ENCODE measurements at places on chromosomes 4 and X.

- DNase-seq: no peak
Measured at GRCh38 chrX:69144838-69145680, 20.2 kb downstream of the PJA1 start.

GRCh38 chr4:1126506-1126905 is 13.1 kb upstream of the RNF212 start:
- no peak for DNase-seq

- no peak for DNase-seq
Measured at GRCh38 chrX:57516491-57516890, 75.3 kb upstream of the ZXDB start.

DNA sequence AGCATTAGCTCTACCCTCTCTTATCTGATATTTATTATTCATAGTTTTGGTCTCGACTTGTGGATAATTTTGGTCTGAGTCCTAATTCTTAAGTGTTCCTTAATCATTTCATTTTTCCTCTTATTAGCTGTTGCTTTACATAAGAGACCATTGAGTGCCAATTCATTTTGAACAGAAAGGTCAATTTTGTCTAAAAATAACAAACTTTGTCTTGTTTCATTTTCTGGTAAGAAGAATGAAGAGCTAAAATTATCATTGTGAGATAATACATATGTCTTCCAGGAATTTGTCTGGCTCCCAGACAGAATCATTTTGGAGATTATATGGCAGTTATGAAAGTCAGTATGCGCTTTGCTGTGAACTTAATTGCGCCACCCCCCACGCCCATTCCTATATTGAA is 1471.8 kb downstream of the PCDH7 start:
- DNase-seq: no peak

DNA sequence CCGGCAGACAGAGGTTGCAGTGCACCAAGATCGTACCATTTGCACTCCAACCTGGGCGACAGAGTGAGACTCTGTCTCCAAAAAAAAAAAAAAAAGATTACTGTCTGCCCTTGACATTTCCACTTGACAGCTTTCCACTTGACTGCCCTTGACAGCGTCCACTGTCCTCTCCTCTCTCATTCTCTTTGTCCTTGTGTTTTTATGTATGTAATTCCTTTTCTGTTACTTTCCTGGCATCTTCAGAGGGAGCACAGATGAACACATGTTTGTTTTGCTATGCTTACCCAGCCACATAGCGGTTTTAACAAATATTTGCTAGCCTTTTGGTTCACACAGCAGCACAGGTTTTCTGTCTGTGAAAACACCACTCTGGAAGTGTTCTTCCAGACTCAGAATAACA is 26.2 kb downstream of the SYAP1 start:
- no peak for DNase-seq

DNA sequence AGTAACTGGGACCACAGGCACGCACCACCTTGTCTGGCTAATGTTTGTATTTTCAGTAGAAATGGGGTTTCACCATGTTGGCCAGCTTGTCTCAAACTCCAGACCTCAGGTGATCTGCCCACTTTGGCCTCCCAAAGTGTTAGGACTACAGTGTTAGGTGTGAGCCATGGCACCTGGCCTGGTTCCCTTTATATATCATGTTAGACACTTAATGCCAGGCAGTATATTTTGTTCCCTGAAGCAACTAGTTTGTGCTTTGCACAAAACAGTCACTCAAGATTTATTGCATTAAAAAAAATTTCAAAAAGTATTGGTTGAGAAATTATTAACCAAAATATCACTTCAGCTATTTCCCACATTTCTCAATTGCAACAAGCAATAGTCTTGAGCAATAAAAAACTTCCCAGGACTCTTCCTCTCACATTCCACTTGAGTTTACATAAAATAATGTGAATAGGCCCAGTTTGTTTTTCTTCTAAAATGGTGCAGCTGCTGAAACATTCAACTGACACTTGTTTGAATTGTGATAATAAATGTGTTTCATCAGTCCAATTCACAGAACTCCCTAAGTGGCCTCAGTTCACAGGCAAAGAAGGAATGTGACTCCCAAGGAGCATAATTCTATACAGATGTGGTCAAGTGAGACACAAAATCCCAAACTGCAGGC is 22.7 kb downstream of the CXCL1 start:
- DNase-seq: no peak

- no peak for DNase-seq
Measured at GRCh38 chrX:41692162-41692749, 3.5 kb downstream of the GPR34 start.

DNA sequence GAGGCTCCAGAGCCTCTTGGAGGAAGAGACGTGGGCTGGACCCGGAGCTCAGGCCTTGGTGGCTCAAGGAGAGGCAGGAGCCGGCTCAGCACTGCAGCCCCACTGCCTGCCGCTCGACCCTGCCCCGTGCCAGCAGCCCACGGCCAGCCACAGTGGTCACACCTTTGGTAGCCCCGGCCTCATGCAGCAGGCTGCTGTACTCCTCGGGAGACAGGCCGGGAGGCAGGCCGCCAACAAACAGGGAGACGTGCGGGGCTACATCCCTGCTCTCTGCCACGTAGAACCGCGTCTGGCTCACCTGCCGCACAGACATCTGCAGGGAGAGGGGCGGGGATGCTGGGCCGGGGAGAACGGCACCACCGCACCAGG is 7.6 kb downstream of the DGKQ start:
- DNase-seq: no peak

DNA sequence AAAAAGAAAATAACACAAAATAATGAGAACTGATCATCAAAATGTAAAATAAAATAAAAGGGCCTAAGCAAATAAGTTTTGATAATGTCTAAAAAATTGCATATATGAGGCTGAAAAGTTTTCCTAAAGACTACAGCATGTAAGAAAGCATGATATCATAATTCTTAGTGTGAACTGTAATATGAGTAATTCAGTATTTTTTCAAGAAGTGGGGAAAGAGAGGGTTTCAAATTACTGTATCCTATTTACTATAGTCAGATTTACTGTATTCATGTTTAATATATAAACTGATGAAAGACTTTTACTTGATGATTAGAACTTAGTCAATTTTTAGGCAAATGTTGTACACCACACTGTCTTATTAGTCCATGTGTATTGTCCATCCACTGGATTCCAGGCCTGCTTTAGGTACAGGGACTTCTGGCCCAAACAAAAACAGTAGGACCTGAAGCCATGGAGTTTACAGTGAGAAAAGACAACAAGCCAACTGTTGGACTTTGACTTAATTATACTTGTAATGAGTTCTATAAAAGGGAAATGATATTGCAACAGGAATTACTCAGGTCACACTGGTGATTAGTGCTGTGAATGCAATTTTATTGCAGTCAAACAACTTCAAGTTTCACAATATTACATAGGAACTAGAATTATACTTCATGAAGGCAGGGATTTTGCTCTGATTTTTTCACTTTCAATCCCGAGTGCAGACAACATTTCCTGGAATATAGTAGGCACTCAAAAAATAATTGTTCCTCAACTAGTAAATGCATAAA is 517.7 kb upstream of the GALNT7 start:
- no peak for DNase-seq

GRCh38 chrX:154735695-154736393 is 15.0 kb downstream of the GAB3 start:
- no peak for DNase-seq

GRCh38 chr4:22500831-22501714 is 14.8 kb downstream of the ADGRA3 start:
- no peak for DNase-seq

DNA sequence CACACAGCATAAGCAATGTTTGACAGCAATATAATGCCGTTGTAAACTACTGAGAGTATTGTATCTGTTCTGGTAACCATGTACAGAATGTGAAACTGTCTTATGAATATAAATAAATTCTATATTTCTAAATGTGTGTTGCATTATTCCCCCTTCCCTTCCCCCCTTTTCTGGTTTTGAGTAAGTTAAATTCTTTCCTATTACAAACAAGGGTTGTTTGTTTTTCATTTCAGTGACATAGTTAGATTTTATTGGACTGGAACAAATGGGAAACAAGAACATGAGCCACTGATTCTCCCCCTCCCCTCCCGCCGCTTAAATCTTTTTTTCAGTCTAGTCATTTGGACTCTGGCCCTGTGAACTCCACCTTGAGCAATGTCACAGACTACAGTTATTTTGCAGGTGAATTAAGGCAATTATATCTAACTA is 69.8 kb downstream of the GPAT3 start:
- DNase-seq: no peak

DNA sequence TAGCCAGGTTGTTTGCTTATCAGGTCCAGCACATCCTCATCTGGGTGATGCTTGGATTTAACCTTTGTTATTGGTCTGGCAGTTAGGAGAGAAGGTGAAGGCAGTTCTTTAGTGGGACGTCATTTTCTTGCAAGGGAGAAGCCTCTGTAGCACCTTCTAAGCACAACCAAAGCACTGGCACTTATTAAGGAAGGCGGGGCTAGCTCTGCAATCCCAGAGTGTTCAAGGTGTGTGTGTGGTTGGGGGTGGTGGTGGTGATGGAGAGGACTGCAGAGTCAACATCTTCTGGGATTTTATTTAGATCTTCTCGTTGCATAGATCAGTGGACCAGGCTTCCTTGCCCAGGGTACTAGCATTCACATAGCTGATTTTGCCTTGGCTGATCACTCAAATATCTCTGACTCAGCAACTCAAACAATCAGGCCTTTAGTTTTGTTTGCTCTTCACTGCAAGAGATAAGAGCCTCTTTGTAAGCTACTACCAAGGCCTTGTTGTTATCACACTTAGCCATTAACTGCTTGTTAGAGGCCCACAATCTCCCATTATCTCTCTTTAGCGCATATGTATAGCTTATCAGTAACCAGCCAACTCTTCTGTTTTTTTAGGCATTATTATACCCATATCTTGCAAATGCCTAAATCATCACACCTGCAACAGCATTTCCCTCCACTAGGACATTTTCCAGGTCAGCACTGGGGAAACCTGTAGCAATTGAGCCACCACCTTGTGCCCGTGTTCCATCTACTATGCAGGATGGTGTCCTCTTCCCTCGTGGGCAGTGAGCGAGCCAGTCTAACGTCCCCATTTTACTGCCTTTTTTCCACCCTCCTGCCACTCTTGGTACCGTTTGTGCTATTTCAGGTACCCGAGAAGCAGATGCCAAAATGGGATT is 36.5 kb upstream of the LINC00632 start:
- DNase-seq: no peak

GRCh38 chr4:39353478-39354253 is 12.5 kb downstream of the RFC1 start:
- no peak for DNase-seq

GRCh38 chrX:154505734-154506133 is 10.3 kb downstream of the FAM3A start:
- DNase-seq: no peak

- no peak for DNase-seq
Measured at GRCh38 chrX:149638860-149639259, 7.3 kb upstream of the TMEM185A start.

DNA sequence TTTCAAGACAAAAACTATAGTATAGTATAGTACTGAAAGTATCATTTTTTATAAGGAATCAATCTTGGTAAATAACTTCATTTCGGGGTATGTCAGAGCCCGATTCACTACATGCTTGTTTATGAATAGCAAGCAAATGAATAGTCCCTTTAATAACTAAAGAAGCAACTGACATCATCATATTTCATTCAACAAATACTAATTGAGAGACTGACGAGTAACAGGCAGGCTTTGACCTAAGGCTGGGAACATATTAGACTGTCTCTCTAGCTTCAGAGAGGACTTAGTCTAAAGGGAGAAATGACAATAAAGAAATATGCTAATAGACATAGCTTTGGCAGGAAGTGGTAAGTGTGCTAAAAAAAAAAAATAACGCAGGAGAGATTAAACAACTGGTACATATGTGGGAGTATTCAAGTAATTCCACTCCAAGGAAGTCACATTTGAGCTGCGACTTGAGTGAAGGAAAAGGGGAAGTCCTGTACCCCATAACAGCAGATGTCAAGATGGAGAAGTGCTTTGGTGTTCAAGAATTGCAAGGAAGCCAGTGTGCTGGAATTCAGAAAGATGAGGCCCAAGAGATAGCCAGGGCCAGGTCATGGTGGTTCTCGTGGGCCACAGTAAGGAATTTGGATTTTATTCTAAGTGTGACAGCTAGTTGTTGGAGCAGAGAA is 284.9 kb downstream of the FBXO8 start:
- DNase-seq: no peak

- no peak for DNase-seq
Measured at GRCh38 chr4:101101072-101101471, 246.3 kb downstream of the PPP3CA start.

- DNase-seq: peak; percentile 0
Measured at GRCh38 chrX:23952984-23953907, 45.4 kb downstream of the CXorf58 start.

DNA sequence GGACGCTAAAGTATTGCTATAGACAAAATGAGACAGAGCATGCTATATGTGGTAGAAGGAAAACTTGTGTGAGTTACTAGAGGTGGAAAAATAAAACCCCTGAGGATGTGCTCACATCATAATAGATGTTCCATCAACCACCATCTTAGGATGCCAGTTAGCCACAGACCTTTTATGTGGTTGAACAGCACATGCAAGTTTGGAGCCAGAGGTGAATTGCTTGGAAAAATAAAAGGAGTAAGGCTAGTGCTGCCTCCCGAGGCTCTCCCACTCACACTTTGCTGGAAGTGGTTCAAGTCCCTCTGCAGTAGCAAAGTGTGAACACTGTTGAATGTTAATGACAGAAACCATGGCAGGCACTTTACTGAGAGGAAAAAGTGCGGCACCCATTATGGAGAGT is 39.4 kb upstream of the PPARGC1A start:
- DNase-seq: no peak

- DNase-seq: no peak
Measured at GRCh38 chr4:138308356-138308755, 66.2 kb upstream of the SLC7A11 start.

DNA sequence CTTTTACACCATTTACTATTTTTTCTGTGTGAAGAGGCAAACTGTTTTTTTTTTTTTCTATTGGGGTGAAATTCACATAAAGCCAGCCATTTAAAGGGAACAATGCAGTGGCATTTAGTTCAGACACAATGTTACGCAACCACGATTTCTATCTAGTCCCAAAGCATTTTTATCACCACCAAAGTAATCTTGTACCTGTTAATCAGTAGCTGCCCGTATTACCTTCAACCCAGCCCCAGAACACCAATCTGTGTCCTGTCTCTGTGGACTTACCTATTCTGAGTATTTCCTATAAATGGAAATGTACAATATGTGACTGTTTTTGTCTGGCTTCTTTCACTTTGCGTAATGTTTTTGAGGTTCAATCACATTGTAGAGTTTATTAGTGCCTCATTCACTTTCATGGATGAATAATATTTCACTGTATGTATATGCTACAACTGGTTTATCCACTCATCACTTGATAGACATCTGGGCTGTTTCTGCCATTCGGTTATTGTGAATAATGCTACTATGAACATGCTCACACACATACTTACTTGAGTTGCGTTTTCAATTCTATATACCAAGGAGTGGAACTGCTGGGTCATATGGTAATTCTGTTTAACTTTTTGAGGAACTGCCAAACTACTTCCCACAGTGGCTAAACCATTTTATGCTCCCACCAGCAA is 116.2 kb downstream of the CDS1 start:
- DNase-seq: no peak

Data from stimulated activated CD8-positive, alpha-beta memory T cell treated with anti-CD3 and anti-CD28 coated beads, Interleukin-2, amount 100 ng/mL, for 1 hour (primary cell).